ENCODE measurements at places on chromosomes 4 and X.
A peak's percentile ranks its signal among the peaks of the same experiment; 100 is the strongest.

DNA sequence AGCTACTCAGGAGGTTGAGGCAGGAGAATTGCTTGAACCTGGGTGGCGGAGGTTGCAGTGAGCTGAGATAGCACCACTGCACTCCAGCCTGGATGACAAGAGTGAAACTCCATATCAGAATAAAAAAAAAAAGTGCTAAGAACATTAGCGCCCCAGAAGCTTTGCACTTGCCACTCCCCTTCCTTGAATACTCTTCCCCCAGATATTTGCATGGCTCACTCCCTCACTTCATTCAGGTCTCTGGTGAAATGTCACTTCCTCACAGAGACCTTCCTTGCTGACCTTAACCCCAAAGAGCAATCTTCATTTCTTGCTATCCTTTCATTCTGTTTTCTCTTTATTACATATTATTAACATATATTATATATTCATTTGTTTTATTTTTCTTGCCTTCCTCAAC, 11.3 kb downstream of the CACNA1F start:
- no peak for DNase-seq

DNA sequence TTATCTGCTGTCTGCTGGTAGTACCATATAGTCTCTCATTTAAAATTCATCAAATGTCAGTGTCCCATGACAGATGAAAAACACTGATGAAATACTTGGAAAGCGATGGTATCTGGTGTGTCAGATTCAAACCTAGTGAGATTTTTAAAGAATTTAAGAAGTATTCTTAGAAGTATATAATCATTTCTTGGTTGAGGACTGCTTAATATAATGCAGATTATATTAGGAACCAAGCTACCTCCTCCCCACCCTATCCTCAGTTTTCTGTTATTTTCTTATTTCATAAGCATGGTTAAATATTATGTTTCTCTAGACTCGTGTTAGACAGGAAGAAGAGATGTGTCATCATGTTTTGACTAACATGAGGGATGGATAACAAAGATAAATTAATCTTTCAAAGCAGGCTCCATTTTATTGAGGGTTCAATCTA, 118.5 kb downstream of the GLUD2 start:
- DNase-seq, result no peak

DNA sequence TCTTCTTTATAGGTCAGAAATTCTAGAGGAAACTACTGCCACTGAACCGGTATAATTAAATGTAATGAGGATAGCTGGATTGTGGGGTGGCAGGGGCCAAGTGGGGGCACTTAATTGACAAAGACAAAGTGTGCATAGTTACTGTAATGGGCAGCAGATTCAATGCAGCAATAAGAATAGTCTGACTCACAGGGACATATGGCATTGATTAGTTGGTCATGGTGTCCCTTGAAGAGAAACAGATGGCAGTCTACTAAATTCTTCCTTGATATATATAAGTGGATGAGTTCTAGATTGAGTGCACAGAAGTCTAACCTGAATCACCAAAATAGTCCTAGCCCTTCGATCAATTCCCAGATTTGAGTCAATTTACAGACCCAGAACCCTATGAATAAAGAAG, 31.6 kb downstream of the ETDC start:
- no peak for DNase-seq

DNA sequence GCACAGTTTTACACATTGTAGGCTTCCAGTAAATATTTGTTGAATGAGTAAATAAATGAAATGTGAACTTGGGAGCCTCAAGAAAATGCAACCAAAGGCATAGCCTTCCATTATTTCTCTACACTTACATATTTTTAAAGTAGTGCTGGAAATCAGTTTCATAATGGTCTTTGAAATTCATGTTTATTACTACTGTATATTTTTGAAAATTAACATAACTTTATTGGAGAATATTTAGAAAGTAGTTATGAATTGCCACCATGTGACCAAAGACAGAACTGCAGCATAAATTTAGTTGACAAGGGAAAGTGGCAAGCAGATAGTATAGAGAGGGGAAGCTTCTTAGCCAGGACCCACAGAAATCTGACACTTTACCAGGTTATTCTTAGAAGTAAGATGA, 6.4 kb downstream of the TCEAL8 start:
- no peak for DNase-seq

DNA sequence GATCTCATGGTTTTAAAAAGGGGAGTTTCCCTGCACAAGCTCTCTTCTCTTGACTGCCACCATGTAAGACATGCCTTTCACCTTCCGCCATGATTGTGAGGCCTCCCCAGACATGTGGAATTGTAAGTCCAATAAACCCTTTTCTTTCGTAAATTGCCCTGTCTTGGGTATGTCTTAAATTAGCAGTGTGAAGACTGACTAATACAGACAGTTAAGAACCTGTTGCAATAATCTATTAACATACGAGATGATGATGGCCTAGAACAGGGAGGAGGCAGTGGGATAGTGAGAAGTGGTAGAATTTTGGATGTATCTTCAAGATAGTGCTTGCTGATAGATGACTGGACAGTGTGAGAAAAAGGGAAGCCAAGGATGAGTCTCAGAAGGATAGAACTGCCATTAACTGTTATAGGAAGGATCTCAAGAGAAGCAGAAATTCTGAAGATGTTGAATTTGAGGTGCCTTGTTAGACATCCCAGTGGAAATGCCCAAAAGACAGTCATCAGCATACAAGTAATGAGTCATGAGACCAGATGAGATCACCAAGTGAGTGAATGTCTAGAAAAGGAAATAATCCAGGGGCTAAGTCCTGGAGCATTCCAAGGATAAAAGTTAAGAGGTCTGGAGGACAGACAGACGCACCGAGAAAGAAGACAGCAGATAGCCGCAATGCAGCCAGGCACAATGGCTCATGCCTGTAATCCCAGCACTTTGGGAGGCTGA, 38.8 kb upstream of the UGDH start:
- peak; percentile 48 for DNase-seq

DNA sequence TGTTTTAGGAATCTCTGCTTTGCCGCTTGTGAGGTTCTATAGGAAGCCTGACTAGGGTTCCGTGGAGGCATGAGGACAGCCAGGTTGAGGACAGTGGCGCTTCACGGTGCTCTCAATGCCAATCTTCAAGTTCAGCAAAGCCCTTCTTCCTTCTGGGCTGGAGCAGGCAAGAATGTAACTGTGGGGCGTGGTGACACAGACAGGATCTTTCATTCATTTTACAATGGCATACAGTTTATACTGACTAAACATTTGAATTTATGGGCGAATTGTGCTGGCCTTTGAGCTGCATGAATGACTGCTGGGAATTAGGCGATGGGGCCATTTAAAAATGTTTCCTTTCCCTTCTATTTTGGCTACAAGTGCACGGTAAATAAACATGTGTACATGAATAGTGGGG, 2.9 kb upstream of the NHS start:
- DNase-seq, result no peak

- no peak for DNase-seq
Observed at GRCh38 chr4:20922962-20923361, 222.7 kb downstream of the PACRGL start.

DNA sequence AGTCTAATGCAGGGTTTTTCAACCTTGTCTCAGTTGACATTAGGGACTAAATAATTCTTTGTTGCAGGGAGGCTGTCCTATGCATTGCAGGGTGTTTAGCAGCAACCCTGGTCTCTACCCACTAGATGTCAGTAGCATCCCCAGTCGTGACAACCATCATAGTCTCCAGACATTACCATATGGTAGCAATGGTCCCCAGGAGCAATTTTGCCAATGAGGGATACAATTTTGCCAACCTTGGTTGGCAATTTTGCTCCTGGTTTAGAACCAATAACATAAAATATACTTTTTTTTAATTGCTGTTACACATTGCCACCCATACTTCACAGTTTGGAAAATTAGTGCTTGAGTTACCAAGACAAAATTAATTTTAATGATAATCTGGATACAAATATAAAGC, 6.0 kb downstream of the EREG start:
- no peak for DNase-seq

DNA sequence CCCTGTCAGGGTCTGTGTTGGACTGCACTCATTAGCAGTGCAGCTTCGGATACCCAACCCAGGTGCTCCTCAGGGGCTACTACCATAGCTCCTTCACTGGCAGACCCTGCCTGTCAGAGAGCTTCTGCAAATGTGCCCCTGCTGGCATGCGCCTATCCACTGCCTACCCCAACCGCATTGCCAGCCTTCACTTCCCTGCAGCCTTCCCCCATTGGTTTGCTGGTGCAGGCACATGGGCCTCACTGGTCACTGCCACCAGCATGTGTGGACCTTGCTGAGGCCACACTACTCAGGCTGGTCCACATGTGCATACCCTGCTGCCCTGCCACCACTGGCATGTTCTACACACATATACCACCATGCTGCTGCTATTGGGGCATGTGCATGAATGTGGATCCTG, 72.5 kb upstream of the MAGEH1 start:
- no peak for DNase-seq

DNA sequence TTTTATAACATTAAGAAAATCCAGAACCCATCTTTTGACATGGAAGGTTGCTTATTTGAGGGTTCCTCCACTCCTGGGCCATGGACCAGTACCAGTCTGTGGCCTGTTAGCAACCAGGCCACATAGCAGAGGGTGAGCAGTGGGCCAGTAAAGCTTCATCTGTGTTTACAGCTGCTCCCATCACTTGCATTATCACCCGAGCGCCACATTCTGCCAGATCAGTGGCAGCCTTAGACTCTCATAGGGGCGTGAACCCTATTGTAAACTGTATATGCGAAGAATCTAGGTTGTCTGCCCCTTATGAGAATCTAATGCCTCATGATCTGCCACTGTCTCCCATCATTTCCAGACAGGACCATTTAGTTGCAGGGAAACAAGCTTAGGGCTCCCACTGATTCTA, 58.6 kb downstream of the NDST4 start:
- no peak for DNase-seq

DNA sequence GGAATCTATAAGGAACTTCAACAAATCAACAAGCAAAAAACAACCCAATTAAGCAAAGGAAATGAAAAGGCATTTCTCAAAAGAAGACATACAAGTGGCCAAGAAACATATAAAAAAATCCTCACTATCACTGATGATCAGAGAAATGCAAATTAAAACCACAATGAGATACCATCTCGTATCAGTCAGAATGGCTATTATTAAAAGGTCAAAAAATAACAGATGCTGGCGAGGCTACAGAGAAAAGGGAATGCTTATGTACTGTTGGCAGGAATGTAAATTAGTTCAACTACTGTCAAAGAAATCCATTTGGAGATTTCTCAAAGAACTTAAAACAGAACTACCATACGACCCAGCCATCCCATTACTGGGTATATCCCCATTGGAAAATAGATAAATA, 292.4 kb upstream of the FAT1 start:
- DNase-seq, result no peak

- DNase-seq, result no peak
Observed at GRCh38 chr4:94351319-94351718, 8.7 kb upstream of the HPGDS start.

GRCh38 chr4:35925806-35926205, 318.5 kb downstream of the ARAP2 start:
- no peak for DNase-seq

DNA sequence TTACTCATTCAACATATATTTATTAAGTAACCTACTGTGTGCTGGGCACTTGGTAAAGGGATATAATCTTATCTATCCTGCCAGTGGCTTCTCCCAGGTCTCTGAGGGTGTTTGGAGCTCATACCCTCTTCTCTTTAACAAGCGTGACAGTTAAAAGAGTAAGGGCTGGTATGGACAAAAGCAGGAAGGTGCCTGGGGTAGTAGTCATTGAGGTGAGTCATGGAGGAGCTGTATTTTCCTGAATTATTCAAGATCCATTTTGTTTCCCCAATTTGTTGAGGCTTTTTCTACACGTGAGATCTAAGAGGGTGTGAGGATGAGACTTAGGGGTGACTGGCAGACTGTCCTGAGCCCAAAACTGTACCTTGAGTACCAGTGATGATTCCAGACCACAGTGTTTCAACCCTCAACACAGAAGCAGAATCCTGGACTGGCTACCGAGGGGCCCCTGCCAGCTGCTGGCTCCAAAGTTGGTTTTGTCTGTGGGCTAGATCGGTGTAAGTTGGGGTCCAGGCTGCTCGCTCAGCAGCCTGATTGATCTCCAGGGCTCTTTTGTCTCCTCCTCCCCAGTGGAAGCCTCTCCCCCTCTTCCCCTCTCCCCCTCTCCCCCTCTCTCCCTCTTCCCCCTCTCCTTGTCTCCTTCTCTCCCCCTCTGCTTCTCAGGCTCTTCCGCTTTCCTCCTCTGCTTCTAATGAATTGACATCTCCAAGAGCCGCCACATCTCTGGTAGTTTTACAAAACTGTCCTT, at the start of gene DRP2:
TSS of gene DRP2 (plus strand) at position 671 of the 748 bp plus-strand sequence. CDS start 11,862 bp downstream, outside the sequence.
- no peak for DNase-seq

- no peak for DNase-seq
Observed at GRCh38 chrX:24148121-24148520, 1.4 kb upstream of the ZFX start.

DNA sequence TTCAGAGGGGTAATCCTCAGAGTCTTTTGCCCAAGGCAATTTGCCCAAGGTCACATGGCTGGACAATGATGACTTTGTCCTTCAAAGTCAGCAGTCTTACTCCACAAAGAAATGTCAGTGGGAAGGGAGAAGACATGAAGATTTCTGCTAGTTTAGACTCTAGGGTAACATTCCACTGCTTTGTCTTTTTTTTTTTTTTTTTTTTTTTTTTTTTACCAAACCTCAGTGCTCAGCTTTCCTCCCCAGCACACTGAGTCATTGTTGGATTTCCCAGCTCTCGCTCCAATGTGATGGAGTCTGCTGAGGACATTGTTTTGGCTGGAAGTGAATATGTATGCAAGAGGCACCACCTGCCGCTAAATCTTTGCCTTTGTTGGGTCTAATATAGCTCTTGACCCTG, 7.2 kb upstream of the C1QTNF7 start:
- DNase-seq, result no peak

DNA sequence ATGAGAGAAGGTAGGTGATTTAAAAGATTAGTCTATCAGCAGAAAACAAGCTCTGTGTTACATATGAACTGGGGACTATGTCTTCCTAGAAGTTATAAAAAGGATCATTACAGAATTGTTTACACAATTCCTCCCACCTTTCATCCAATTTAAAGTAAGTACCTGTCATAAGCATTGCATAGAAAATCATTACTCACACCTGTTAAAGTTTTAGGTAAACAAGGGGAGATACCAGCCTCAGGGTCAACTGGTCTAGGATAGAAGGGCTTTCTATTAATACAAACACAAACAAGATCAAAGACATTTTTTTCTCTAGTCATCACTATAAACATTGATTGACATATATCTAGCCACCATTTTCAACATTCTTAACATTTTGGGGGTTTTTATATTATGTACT, 333.9 kb downstream of the ARHGAP24 start:
- DNase-seq, result no peak

DNA sequence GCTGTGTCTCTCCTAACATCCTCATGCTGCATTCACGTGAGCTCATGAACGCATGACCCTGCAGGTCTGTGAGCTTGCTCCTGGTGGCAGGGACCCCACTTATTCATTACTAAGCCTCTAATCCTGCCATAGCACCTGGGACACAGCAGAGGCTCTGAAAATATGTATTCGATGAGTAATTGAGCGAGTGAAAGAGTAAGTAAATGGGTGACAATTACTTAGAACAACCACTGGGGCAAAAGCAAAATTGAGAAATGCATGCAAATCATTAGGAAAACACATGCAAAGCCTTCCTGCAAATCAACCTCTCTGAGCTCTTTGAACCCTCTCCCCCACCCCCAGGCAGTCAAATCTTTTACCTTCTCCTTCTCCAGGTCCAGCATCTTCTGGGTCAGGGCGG, 23.6 kb upstream of the C4orf50 start:
- no peak for DNase-seq
